Hepatocyte (in vitro differentiated cells): ENCODE measurements at places on chromosomes 11 and 22. TPM values are rescaled to one million over a fixed set of nuclear protein-coding genes. Genes with fewer than 3 reads are reported as not detected.
A peak's percentile ranks its signal among the peaks of the same experiment; 100 is the strongest.

Gene DENND6B
- 3.1 and 3.3 TPM in 2 replicates for total RNA-seq

Gene HINFP
- total RNA-seq, result 10.9 and 25.3 TPM in 2 replicates

Gene PLAAT5
- total RNA-seq, result 0.92 and 1.6 TPM in 2 replicates

Gene PANX3
- not detected in 2 replicates for total RNA-seq

Gene OR6T1
- not detected in 2 replicates for total RNA-seq

DNA sequence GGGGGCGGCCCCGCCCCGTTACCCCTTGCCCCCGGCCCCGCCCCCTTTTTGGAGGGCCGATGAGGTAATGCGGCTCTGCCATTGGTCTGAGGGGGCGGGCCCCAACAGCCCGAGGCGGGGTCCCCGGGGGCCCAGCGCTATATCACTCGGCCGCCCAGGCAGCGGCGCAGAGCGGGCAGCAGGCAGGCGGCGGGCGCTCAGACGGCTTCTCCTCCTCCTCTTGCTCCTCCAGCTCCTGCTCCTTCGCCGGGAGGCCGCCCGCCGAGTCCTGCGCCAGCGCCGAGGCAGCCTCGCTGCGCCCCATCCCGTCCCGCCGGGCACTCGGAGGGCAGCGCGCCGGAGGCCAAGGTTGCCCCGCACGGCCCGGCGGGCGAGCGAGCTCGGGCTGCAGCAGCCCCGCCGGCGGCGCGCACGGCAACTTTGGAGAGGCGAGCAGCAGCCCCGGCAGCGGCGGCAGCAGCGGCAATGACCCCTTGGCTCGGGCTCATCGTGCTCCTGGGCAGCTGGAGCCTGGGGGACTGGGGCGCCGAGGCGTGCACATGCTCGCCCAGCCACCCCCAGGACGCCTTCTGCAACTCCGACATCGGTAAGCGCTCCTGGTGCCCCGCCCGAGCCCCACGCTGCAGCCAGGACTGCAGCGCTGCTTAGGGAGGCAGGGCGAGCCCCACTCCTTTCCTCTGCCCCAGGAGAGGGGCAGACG, at the start of gene TIMP3:
TIMP3 (plus strand) TSS at position 169 of the 700 bp plus-strand sequence; CDS start at position 466, 297 bp downstream.
- peak within 1 kb of the TSS; percentile 96 for H3K4me3 ChIP-seq
- H3K4me1 ChIP-seq, result peaks cover 26% of the 10 kb centered on the region
- no peaks in the 10 kb centered on the region for H3K36me3 ChIP-seq
- no peaks in the 10 kb centered on the region for H3K27me3 ChIP-seq
- DNase-seq, result peak; percentile 89
